ENCODE measurements at places on chromosomes 3 and 15. TPM values are rescaled to one million over a fixed set of nuclear protein-coding genes. Genes with fewer than 3 reads are reported as not detected.

TRIM42 gene
- total RNA-seq: not detected

UBE2E1 gene
- 129 TPM for total RNA-seq

EOMES gene
- total RNA-seq: under 0.01 TPM

ADAMTS17 gene
- 0.17 TPM for total RNA-seq

CLDN16 gene
- under 0.01 TPM for total RNA-seq

GRCh38 chr15:96331945-96332636 is 1.6 kb downstream of the NR2F2 start:
- peak; percentile 58 for DNase-seq

DNA sequence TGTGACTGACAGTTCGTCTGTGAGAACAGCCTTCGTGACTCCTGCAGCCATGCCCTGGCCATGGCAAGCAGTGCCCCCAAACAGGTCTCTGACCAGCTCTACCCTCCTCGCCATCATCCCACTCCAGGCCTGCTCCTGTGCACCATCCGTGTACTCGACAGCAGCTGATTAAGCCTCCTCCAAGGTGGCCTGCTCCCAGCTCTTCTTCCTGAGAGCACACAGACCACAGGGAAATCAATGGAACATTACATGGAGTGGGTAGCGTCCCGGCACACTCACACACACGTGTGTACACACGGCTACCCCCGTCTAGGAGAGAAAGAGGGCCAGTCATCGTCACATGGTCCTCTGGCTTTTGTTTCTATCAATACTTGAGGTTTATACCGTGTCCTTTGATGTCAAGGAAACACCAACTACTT is 21.1 kb downstream of the ANXA2 start:
- no peak for DNase-seq

- DNase-seq: peak; percentile 27
These were observed 346.2 kb downstream of the SLC9A9 start for GRCh38 chr3:143502081-143502480.

- peak; percentile 16 for DNase-seq
These were observed 66.0 kb upstream of the SLC2A2 start for GRCh38 chr3:171092467-171092911.

- DNase-seq: no peak
These were observed 155.9 kb downstream of the GMNC start for GRCh38 chr3:190706582-190706981.

DNA sequence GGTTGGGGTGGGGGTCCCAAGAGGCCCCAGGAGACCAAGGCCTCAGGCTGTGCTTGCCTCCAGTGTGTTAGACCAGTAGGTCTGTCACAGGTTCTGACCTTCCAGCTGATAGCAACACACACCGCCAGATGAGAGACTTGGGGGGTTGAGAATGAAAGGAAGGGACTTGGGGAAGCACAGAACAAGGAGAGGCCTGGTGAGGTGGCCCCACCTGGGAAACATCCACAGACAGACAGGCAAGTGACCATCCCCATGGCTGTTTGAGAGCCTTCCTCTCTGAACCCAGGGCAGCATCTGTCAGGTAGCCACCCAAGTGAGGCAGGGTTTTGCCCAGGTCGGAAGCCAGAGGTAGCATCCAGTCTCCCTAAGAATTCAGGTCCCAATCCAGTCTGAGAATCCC is 35.0 kb upstream of the VPS8 start:
- no peak for DNase-seq

DNA sequence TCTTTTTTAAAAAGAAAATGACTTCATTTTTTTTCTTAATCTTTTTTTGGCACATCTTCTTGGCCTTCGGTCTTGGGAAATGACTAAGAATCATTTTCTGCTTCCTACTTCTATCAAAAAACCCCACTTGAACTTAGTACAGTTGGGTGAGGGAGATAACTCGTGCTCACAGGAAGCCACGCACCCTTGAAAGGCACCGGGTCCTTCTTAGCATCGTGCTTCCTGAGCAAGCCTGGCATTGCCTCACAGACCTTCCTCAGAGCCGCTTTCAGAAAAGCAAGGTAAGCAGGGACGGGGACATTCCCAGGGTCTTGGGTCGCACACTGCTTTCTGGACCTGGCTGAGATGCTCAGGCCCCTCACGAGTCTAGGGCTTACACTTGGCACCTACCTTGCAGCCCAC is at the start of gene CCR4:
TSS of gene CCR4 (plus strand) at position 235 of the 402 bp plus-strand sequence. CDS start 1,779 bp downstream, outside the sequence.
- no peak for DNase-seq

DNA sequence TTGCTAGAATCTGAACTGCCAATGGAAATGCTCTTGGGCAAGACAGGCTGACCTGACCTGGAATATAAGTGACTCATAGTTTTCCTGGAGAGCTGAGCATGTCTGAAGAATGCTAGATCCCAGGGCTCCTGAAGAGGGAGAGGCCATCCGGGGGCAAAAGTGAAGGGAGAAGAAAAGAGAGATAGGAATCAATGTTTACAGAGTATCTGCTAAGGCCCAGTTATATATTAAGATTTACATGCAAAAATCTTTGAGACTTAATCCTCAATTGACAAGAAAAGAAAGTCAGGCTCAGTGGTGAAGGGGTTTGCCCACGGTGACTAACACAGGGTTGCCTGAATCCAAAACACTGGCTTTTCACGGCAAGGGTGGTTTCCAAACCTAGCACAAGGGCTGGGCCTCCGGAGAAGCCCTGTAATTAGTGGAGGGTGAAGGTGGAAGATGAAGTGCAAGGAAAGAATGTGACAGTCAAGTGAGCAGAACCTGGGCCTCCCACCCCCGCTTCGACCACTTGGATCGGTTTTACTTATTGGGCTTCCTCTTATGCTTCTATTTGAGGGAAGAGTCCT is 91.7 kb upstream of the FGF12 start:
- peak; percentile 75 for DNase-seq

GRCh38 chr15:39227001-39227400 is 353.9 kb upstream of the THBS1 start:
- no peak for DNase-seq

DNA sequence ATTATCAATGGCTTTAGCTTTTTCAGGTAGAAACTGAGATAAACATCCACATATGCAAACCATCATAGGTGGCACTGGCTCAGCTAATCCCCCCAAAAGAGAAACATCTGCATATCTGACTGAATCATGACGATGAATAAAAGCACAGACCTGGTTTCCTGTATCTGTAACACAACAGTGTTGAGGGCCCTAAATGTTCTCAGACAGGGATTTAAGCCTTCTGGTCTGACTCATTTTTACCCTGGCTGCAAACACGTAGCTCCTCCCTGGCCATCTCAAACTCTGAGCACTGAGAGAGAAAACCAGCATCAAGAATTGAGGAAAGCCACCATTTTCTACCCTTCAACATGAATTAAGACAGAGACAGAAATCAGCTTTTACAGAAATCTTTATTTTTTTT is 35.2 kb downstream of the GLB1 start:
- DNase-seq: peak; percentile 73

DNA sequence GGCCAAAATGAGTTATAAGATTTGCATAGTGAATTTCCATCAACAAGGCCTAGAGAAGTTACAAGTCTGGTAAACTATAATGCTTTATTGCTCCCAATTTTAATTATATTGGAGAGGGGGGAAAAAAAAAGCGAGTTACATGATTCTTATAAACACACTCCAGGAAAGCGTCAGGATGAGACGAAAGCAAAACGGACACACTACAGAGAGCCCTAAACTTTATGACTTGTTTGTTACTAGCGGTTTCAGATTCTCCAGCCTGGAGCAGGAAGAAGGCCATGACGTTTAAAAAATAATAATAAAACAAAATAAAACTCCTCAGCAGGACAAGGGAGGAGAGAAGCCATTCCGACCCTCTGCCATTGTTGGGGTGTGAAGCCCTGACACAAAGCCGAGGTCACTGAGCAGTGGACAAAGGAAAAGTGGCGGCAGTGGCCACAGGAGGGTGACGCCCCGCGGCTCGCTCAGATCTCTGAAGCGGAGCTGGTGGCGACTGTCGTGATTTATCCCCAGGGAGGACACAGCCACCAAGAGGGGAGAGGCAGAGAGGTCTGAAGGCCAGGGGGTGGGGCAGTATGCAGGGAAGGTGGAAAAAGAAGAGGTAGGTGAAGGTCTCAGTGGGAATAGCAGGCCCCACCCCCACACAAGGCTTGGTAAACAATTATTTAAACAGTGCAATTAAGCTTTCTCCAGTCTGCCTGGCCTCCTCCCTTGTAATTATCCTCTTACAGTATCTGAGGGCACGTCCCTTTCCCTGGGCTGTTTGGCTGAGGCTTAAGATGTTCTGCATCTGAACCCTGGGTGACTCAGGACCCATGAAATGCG is 45.3 kb downstream of the ADAMTS9 start:
- DNase-seq: no peak

DNA sequence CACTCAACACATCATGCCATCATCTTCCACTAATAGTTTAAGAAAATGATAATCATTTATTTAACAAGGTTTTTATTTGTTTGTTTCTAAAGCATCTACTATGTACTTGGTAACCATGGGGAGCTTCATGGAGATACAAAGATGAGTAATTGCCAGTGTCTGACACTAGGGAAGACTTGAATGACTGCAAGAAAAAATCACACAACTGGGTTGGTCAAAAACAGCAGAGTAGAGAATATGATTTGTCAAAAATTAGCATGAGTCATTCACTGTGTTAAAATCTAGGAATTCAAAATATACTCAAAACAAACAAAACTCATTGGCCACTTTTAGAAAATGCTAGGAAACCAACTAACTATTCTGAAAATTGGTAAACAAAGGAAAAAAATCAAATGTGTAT is 6.3 kb downstream of the BNC1 start:
- DNase-seq: peak; percentile 61

- DNase-seq: no peak
These were observed 699 bp upstream of the SHOX2 start for GRCh38 chr3:158106766-158107471.

- no peak for DNase-seq
These were observed 2.2 kb downstream of the CCDC32 start for GRCh38 chr15:40562691-40563090.

DNA sequence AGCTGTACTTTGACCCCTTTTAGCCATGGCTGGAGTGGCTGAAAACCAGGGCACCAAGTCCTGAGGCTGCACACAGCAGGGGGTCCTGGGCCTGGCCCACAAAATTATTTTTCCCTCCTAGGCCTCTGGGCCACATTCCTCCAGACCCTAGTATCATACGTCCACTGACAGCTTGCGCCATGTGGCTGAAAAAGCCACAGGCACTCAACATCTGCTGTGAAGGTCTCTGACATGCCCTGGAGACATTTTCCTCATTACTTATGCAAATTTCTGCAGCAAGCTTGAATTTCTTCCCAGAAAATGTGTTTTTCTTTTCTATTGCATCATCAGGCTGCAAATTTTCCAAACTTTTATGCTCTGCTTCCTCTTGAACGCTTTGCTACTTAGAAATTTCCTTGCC is 239.0 kb downstream of the SQOR start:
- no peak for DNase-seq

DNA sequence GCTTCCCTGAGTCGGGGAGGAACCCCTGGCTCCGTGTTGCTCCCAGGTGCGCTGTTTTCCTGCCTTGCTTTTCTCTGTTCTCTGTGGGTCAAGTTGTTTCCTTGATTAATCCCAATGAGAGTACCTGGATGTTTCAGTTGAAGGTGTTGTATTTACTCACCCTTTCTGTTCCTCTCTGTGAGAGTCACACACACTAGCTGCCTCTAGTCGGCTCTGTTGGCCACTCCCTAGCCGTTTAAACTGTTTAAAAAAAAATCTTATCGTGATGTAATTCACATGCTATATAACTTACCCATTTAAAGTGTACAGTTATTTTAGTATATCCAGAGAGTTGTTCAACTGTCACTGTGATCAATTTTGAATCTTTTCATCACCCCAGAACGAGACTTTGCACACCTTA is 74.0 kb downstream of the AKAP13 start:
- no peak for DNase-seq

DNA sequence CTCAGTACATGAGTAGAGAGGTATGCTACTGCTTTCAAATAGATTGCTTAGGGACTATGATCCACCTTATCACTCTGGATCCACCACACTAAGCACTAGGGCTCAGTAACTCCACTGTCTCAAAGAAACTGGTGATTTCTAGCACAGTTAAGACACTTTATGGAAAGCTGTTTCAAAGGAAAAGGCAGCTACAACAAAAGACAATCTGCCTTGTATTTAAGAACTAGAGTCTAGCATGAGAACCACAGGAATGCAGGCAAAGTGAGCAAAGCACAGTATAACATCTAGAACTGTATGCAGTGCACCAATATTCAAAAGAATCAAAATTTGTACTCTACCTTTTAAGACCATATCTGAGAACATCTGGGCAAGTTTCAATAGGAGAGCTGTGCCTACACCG is 17.9 kb downstream of the TFRC start:
- DNase-seq: no peak

GRCh38 chr3:47533996-47534454 is 20.5 kb upstream of the ELP6 start:
- no peak for DNase-seq

GRCh38 chr15:82585072-82585471 is 44.8 kb upstream of the RPS17 start:
- peak; percentile 26 for DNase-seq

DNA sequence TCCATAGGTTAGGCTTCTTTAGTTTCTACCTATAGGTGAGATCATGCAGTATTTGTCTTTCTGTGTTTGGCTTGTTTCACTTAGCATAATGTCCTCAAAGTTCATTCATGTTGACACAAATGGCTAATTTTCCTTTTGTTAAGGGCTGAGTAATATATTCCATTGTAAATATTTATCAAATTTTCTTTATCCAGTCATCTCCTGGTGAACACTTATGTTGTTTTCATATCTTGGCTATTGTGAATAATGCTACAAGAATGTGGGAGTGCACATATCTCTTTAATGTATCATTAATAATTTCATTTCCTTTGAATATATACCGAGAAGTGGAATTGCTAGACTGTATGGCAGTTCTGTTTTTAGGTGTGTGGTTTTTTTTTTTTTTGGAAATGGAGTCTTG is 250.9 kb upstream of the SEMA6D start:
- peak; percentile 76 for DNase-seq

- peak; percentile 68 for DNase-seq
These were observed 527.9 kb upstream of the MDFIC2 start for GRCh38 chr3:70840106-70840870.

DNA sequence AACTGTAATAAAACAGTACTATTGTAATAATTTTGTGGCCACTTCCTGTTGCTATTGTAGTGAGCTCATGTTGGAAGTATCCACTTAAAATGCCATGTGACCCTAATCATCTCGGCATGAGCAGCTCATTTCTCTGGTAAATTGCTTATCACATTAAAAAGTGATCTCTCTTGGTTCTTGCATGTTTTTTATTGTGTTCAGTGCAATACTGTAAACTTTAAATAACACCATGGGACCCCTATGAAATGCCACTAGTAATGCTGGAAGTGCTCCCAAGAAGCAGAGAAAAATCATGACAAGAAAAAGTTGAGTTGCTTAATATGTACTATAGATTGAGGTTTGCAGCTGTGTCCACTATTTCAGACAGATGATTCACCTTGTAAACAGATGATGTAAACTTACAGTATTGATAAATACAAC is 45.6 kb downstream of the NMD3 start:
- peak; percentile 87 for DNase-seq

- DNase-seq: peak; percentile 85
These were observed 184.9 kb upstream of the LPP start for GRCh38 chr3:187968883-187969580.

DNA sequence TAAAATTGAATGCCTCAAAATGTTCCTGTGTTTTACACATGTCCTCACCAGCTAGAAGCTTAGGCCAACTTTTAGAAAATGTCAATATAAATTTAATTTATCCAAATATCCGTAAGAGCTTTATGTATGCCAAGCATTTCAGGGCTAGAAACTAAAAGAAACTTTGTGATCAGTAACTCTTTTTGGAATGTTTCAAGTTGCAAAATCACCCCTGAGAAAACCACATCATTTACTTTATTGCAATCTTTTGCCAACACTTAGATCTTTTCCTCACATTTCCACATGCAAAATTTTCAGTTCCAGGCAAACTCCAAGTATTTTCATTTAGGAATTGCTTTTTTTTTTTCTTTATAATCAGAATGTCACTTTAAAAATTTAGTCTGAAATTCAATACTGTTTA is 20.1 kb upstream of the IGF1R start:
- peak; percentile 3 for DNase-seq

Data from fibroblast of lung (primary cell).